ENCODE measurements at places on chromosomes 13 and 19.
A peak's percentile ranks its signal among the peaks of the same experiment; 100 is the strongest.

DNA sequence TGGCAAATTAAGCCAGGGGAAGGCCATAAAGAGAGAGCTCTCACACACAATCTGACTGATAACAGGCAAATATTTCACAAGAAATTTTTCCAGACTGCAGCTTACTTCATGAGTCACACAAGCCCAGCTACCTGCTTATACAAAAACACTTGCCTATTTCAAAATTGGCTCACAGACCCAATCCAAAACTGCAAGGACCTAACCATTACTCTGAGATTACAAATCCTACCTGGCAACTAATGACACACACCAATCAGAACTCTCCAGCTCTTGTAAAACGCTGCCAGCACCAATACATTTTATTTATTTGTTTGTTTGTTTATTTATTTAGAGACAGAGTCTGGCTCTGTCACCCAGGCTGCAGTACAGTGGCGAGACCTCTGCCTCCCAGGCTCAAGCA lies 18.1 kb upstream of the ZFP82 start:
- no peak for DNase-seq

GRCh38 chr13:26759907-26760831 lies at the start of gene GPR12:
TSS of gene GPR12 (minus strand) at chr13:26760786. CDS start at chr13:26759827, 959 bp downstream.
- no peak for DNase-seq

GRCh38 chr19:45790942-45791341 lies 1.7 kb downstream of the DMWD start:
- no peak for DNase-seq

GRCh38 chr13:111304041-111304544 lies 16.3 kb upstream of the TEX29 start:
- DNase-seq, result no peak

- peak; percentile 87 for DNase-seq
These were observed 8.7 kb downstream of the HOMER3 start for GRCh38 chr19:18932216-18932841.

- no peak for DNase-seq
These were observed 23.9 kb upstream of the CEBPG start for GRCh38 chr19:33349319-33350289.

GRCh38 chr19:55285229-55285890 lies 1.6 kb downstream of the BRSK1 start:
- DNase-seq, result no peak

GRCh38 chr13:20869540-20869939 lies 33.0 kb downstream of the XPO4 start:
- no peak for DNase-seq

DNA sequence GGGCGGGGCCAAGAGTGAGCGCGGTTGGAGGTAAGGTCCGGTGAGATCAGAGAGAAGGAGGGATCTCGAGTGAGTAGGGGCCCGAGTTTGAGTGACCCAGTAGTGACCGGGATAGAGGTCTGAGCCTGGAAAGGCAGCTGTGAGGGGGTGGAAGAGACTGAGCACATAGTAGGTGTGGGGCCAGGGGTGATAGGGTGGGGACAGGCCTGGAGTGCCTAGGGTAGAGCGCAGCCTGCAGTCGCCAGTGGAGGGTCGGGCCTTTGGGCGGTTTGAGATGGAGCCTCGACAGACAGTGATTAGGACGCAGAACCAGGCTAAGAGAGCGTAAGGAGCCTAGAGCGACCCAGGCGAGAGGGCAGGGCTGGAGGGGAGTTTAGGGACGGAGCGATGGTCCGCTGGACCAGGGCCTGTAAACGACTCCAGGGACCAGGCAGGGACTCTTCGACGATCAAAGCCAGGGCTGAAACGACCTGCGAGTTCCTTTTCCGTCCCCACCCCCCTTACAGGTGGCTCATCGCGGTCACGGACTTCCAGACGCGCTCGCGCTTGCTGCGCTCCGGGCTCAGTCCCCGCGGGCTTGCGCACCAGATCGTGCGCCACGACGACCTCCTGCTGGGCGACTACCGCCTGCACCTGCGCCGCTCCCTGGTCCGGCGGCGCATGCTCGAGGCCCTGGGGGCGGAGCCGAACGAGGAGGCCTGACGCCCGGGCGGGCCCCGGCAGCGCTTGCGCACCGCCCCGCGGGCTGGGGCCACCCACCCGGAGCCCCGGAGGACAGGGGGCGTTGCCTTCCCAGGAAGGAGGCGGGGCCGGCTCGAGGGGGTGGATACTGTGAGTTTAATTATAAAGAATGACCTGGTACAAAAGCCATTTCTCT lies 9.4 kb downstream of the C19orf81 start:
- no peak for DNase-seq

DNA sequence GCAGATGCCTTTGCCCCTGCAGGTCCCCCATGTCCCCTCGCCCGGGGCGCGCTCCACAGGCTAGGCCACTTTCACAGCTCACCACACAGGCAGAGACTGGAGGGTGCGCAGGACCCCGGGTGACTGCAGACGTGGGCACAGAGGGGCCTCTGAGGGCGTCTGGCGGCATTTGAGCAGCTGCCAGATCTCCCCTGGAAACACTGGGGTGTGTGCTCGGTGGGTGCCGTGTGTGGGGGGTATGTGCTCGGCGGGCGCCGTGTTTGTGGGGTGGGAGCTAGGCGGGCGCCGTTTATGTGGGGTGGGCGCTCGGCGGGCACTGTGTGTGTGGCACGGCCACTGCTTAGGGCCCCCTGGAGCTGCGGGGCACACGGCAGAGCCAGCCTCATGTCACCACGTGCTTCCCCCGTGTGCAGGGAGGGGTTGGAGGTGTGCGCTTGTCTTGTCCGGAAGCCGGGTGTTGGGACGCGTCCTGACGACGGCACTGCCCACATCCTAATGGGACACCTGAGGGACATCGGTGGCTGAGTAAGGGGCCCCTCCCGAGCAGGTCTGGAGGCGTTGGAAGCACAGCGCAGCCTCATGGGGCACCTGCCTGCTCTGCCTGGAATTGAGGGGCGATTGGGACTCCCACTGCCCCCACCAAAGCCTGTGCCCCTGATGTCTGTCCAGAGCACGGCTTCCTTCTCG lies 16.7 kb downstream of the CSNK1G2 start:
- no peak for DNase-seq

GRCh38 chr13:51806566-51806965 lies 2.6 kb upstream of the DHRS12 start:
- DNase-seq, result no peak

DNA sequence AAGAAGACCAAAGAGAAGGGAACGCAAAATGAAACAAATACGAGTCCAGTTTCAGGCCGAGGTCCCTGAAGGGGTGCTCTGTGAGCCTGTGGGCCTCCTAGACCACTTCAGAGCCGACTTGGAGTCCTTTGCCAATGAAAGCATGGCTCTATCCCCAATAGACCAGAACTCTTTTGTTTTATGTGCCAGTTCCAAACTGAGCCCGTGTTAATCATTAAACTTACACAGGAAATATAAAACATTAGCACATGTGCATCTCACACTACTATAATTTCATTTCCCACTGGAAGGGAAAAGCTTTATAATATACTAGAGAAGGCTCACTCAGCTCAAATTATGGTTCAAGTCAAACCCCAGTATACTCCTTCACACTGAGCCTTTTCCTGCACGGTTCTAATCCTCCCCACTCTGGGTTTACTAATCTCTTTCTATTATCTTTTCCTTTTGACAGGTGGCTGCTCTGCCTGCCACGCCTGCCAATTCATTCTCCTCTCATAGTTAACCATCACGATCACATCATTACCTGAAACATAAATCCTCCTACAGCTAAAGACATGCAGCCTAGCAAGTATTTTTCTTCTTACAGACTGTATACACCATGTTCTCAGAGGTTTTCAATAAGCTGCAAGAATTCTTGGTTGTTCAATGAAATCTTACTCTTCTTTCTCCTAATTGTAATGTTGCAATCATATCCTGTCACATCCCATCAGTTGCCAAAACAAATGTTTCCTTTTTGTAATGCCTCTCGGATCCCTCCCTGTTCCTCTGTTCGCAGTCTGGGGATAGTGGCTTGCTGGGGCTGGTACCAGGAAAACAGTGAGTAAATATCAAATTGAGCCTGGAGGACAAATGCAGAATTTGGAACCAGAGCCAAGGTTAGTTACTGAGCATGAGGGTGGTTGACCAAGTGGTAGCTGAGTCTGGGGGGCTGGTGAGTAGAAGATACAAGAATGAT lies 18.8 kb upstream of the WASF3 start:
- no peak for DNase-seq

- no peak for DNase-seq
These were observed 11.3 kb downstream of the SHANK1 start for GRCh38 chr19:50708179-50708879.

GRCh38 chr19:18007917-18008673 lies at the start of gene ARRDC2:
TSS of gene ARRDC2 (plus strand) at chr19:18008170. CDS start at chr19:18008311, 141 bp downstream.
- DNase-seq, result peak; percentile 84

- DNase-seq, result no peak
These were observed 5.2 kb upstream of the PLIN4 start for GRCh38 chr19:4523306-4524110.

- peak; percentile 37 for DNase-seq
These were observed 4.8 kb downstream of the FCHO1 start for GRCh38 chr19:17755977-17756670.

DNA sequence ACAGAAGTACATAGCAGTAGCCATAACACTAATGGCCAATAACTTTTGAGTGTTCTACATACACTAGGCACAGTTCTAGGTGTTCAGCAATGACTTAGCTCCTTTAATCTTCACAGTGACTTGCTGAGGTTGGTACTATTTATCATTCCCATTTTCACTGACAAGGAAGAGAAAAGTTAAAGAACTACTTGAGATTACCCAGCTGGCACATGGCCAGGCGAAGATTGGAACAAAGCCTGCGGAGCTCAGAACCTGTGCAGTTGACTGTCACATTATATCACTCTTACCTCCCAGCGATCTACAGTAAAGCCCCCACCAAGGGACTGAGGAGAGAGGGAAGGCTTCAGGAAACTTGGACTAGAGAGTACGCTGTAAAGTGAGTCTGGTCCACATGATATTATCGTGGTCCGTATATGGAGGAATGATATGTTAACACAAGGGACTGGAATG lies 42.4 kb upstream of the WDFY2 start:
- DNase-seq, result no peak

GRCh38 chr13:109785141-109785891 lies 1.1 kb downstream of the IRS2 start:
- peak; percentile 31 for DNase-seq

- no peak for DNase-seq
These were observed 76.6 kb downstream of the SERP2 start for GRCh38 chr13:44449999-44450821.

- no peak for DNase-seq
These were observed 413.7 kb downstream of the FGF14 start for GRCh38 chr13:101988140-101988539.

Measured in T-helper 17 cell (primary cell).